ENCODE measurements at places on chromosomes 1 and 21.
A peak's percentile ranks its signal among the peaks of the same experiment; 100 is the strongest.

- DNase-seq, result peak; percentile 94
These were observed 16.7 kb downstream of the ITPKB start for GRCh38 chr1:226722240-226722900.

- DNase-seq, result no peak
These were observed 3.2 kb downstream of the IL23R start for GRCh38 chr1:67169496-67169895.

GRCh38 chr1:29861446-29861845 lies 625.1 kb downstream of the PTPRU start:
- no peak for DNase-seq

DNA sequence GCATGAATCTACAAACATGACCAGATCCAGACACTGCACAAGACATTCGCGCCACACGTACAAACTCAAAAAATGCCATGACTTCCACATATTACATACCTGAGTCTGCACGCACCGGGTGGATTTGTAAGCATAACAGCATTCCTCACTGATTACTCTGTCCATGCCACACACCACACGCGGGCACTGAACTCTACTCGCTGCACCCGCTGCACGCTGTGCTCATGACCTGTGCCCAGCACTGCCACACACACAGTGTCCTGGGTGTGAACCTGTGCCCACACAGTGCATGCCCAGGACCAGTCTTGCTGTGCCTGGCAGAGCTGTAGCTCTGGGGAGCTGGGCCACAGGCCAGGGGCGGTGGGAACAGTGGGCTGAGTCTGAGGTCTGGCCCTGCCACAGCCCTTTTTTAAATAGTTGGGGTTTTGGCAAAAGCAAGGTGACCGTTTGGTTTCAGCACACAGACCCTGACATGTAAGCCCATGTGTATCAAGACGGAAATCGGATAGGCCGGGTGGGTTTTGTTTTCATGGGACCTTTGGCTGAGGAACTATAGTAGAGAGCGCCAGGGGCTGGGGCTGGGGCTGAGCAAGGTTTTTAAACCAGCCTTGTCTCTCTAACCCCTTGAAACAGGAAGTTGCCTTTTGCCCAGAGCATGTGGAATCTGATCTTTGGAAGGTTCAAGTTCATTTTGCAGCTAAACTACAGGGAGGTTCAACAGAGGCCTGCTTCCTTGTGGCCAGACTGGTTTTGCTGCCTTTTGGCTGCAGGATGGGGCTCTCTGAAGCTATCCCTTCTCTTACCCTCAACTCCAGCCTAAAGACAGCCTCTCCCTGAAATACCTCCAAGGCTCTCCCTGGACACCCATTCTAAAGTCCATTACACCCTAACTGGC lies 12.3 kb upstream of the GOLT1A start:
- DNase-seq, result no peak

DNA sequence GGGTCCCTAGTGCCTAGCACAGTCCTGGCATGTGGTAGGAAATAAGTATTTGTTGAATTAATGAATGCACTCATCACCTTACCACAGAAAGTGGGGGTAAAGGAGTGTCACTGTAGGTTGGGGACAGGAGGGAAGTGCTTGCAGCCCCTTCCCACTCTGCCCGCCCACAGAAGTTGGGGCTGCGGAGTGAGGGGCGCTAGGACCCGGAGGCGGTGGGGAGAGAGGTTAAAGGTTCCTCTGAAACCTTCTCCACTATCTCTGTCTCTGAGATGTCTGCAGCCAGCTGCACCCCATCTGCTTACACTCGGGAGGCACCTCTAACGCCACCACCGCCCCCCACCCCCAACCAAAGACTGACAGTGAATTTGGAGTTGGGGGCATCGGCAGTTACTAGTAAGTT lies 1.4 kb upstream of the WNT2B start:
- DNase-seq, result no peak

DNA sequence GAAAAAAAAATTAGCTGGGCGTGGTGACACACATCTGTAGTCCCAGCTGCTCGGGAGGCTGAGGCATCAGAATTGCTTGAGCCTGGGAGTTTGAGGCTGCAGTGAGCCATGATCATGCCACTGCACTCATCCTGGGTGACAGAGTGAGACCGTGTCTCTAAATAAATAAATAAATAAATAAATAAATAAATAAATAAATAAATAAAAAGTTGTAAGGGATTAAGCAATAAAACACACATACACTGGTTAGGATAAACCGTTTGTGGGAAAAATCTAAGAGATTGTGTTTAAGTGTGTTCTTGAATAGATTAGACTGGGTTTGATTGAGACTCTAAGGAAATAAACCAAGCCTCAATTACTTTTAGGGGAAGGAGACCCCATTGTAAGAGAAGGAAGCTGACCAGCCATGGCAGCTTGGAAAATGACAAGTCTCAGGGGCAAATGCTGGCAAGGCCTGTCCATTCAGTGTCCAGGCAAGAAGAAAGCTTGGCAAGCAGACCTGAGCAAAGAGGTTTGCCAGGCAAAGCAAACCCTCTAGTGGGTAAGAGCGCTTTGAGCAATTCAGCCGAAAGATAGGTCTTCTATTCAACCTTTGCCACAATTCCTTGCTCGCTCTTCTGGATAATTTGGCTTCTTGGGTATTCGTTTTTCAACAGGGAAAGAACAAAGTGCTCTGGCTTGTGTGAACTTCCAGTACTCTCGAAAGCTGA lies 106.9 kb upstream of the SERBP1 start:
- peak; percentile 54 for DNase-seq

DNA sequence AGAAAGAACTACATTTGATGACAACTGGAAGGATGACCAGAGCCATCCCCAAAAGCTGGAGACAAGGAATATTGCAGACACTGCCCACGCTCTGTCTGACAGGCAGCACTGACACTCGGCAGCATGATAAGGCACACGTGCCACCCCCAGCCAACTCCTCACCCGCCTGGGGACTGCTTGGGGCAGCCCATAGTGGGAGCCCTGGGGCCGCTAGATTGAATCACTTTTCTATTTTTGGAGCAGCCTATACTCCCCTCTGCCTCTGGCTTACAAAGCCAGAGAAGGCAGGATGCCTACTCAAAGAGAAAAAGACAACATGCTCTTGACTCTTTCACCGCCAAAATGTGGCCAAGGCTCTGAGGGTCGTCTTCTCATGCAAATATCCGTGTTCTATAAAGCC lies 1.3 kb downstream of the SMG5 start:
- DNase-seq, result no peak

GRCh38 chr1:163291461-163291860 lies 30.3 kb upstream of the NUF2 start:
- DNase-seq, result no peak

DNA sequence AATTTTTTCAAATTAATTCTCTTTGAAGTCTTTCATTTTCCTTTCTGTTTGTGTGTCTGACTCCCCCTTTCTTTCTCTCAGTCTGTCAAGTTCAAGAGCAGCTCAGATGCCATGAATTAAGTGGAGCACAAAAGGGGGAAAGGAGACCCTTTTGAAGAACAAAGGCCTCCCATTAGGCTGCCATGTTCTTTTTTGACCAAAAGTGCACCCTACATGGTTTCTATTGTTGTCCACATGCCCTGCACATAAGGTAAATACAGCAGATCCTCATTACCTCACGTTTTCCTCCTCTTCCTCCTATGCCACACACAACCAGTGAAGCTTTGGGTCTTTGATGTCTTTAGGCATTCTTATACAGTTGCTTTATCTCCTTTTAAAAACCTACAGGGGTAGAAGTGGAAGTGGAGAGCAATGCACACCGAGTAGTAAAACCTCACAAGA lies 47.7 kb downstream of the POU2F1 start:
- DNase-seq, result no peak

Data from NCI-H2171 treated with DMSO at 0.1 percent for 48 hours (cell line).